ENCODE measurements at places on chromosomes 2 and 18. TPM values are rescaled to one million over a fixed set of nuclear protein-coding genes. Genes with fewer than 3 reads are reported as not detected.

GRCh38 chr2:239236043-239236807, 164.6 kb downstream of the HDAC4 start:
- no peak for DNase-seq

GRCh38 chr18:57219964-57220363, 73.1 kb downstream of the BOD1L2 start:
- no peak for DNase-seq

DNA sequence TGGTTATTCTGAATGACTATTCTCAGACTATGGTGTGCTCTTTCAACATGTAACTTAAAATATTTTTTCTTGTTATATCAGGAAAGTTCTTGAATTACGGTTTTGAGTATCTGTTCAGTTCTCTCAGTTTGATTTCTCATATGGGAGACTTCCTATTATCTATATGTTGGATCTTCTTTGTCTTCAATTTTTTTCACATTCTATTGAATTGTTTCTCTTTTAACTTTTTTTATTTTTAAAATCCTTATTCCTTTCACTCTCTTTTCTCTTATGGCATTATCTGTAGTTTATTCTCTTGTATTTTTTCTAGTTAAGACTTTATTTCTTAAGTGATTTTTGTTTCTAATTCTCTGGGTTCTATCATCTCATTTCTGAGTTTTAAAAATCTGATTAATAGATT, 252.8 kb upstream of the STON1 start:
- DNase-seq, result no peak

- DNase-seq, result no peak
Observed at GRCh38 chr2:55165626-55166025, 66.5 kb downstream of the CLHC1 start.

- DNase-seq, result no peak
Observed at GRCh38 chr2:46471-47345, at the start of gene FAM110C. Gene FAM110C (minus strand): TSS chr2:46505. CDS start chr2:46385, 120 bp downstream.

DNA sequence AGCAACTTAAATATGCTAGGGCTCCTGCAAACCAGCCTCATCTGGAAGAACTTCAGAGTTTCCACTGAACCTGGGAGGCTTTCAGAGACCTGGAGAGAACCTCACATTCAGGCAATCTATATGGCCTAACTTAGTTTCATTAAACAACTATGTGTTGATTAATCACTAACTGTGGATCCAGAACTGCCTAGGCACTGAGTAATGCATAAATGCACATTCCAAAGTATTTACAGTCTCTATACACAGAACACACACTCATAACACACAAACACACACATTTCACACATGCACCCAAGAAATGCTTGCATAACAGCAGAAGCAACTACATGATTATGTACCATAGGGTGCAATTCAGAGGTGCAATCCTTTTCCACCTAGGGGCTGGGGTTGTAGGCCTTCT, 552.8 kb downstream of the BCL11A start:
- DNase-seq, result no peak

GRCh38 chr2:204115137-204116056, 178.8 kb downstream of the ICOS start:
- no peak for DNase-seq

DNA sequence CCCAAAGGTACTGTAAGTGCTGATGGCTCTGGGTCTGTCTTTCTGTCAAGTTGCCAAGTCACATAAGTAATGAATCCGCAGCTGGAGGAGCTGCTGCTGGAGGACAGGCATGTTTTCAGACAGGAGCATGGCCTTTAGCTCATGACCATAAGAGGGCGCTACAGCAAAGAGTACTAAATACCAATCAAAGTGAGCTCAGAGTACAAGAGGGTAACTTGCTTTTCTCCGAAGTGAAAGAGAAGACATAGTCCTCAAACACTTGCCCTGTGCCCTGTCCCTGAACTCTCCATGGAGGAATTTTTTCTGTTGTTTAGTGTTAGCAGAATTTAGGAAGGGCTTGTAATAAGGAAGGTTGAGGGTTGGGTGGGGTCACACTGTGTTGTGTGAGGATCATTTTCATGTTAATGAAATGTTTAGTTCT, 58.0 kb upstream of the EML6 start:
- DNase-seq, result peak; percentile 41

DNA sequence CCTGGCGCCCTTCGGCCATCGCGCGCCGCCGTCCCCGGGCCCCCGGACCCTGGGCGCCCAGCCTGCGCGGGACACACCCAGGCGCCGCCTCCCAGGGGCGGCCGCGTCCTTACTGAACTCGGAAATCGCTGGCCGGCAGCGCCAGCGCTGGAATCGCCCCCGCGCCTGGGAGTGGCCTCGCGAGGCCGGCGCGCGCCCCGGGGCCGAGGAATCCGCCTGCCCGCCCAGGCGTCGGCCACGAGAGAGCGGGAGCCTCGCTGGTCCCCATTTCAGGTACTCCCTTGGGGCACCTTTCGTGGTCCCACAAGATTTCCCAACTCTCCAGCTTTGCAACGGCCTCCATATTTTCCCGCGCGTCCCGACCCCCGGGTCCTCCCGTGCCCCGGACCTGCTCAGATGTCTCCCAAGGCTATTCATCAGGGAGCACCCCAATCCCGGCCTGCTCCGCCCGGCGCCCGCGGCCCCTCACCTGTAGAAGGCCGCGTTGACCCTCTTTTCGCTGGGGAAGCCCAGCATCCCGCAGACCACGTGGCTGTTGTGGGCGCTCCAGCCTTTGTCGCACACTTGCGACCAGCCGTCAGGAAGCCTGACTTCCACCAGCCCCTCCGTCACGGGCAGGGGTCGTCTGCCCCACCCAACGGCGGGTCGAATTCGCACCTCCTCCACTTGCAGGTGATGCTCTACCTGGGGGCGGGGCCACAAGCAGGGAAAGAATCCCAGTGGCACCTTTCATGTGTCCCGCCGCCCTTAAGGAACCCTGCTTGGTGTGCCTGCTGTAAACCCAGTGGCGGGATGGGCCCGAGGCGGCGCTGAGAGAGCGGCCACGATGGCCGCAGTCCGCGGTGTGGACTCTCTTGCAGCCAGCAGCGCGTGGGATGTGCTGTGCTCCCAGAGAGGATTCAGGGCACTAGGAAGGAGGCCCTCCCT, 4.6 kb downstream of the LOXL3 start:
- no peak for DNase-seq

GRCh38 chr2:43191947-43192516, 34.4 kb downstream of the ZFP36L2 start:
- no peak for DNase-seq

GRCh38 chr2:109351164-109351756, 222.3 kb downstream of the SH3RF3 start:
- DNase-seq, result no peak

DNA sequence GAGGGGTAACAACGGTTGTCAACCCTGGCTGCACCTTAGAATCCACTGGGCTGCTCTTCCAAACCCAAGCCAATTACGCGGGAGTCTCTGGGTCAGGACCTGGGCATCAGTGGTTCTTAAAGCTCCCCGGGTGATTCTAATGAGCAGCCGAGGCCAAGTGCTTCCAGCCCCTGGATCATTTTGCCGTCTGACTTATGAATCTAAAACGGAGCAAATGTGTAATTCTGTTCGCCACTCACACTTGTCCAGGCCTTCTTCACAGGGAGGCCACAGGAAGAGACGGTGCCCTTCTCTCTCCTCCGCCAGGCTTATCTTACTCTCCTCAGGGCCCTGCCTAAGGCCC, 78.5 kb downstream of the MCFD2 start:
- DNase-seq, result no peak

- no peak for DNase-seq
Observed at GRCh38 chr2:216689397-216689796, 6.0 kb downstream of the IGFBP5 start.

GRCh38 chr2:172736424-172737174, 954 bp downstream of the RAPGEF4 start:
- no peak for DNase-seq

DNA sequence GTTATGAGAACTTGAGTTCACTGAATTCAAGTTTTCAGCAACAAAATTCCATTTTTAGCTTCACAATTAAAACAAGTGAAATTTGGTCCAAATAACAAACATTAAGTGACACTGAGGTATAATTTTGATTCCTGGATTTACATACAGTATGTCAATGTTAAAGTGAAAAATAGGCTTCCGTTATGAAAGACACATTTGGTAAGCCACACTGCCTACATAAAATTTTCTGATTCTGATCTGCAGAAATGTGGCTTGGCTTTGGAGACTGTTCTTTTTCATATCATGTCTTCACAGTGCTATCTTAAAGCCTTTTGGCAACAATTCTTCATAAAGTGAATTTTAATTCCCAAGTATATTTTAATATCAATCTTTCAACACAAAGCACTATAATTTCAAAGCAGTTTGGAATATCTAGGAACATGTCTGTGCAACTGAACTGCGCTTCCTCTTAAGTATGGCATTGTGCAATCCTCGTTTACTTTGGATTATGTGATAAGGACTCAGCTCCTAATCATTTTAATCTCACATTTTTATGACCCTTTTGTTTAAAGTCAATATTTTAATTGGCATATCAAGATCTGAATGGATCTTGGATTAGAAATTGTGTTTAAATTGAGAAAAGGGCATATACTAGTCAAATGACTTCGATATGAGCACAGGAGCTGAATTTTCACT, 60.0 kb downstream of the RBMS1 start:
- DNase-seq, result no peak

DNA sequence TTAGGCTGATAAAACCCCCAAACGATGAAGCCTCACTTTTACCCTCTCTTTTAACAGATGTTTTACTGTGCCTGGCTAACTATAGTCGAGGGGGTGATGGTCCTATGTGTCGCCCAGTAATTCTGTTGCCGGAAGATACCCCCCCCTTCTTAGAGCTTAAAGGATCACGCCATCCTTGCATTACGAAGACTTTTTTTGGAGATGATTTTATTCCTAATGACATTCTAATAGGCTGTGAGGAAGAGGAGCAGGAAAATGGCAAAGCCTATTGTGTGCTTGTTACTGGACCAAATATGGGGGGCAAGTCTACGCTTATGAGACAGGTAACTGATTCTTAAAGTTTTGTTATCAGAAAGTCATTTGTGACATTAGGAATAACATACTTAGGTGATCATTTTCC, 20.4 kb downstream of the MSH6 start:
- DNase-seq, result no peak

DNA sequence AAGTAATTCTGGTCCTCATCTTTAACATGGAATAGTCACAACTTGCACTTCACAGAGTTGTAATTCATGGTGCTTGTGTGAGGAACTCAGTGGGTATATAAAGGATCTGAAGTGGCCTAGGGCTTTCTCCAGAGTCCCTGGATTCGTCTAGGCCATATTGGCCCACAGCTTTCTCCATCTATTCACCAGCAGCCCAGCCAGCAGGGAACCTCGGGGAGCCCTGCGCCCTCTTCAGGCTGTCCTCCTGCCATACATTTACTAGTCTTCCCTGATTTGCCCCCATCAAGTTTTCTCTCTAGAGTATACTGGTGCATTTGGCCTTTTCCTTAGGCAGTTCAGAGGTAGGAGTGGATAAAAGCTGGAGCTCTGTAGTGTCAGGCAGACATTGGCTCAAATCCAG, 278.3 kb downstream of the MYCN start:
- DNase-seq, result no peak

DNA sequence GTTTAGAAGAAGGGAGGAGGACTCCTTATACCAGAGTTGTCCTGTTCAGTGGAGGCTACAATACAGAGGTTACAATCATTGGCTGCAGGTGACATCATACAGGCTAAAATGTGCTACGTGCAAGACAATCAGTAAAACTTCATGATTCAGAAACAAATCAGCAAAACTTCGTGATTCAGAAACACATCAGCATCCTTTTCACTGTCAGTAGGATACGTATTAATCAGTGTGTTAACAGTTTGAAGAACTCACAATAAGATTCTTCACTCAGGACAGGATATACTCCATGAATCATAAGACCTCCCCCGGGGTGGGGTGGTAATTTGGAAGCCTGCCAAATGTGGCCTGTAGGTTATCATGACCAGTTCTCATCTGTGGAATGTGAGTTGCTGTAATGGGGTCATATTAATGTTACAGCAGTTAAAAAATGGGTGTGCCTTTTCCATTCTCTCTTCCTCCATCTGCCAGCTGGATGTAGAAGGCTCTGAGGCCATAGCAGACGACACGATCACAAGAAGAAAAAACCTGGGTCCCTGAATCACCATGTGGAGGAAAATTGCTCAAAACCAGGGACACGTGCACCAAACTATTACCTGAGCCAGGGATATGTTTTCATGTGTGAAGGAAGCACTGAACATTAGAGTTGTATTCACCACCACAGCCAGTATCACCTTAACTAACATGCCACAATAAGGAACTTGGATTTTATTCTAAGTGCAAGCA, 134.8 kb upstream of the CREB1 start:
- no peak for DNase-seq

DNA sequence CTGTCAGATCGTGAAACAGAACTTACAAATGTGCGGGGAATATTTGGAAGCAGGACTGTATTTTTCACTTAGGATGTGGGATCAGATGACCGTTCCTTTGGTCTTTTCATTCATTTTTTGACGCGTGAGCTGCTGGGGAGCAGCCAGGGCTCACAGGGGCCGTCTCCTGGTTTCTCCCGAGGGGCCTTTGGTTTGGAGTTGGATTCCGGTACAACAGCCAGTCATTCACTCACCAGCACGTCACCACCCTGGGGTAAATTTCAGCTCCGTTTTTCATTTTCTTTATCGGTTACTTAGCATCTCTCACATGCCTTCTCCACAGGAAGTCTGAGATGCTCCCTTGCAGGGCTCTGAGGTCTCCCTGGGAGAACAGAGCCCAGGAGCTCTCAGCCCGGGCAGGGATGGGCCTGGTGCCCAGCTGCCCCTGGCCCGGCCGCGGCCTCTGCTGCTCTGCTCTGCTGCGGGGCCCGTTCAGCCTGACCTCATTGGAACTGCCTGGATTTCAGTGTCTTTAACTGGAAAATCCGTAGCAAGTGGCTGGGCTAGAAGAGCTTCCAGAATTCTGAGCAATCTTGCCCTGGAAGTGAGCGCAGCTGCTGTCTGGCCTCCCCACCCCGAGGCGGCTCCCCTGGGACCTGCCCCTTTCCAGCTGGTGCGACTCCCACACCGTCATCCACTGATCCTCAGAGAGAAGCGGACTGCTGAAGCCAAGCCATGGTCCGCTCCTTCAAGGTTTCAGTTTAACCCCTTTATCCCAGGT, 335.6 kb downstream of the EIPR1 start:
- DNase-seq, result peak; percentile 13

Gene FRZB
- 24.1 TPM for polyA plus RNA-seq

Gene SERPINB3
- polyA plus RNA-seq, result not detected

Gene ZCCHC2
- 8.7 TPM for polyA plus RNA-seq

Gene MATN3
- polyA plus RNA-seq, result 1.6 TPM

Gene ACMSD
- 0.44 TPM for polyA plus RNA-seq

Gene DLX1
- polyA plus RNA-seq, result 0.35 TPM

Gene SPRED2
- polyA plus RNA-seq, result 27.9 TPM

Gene GDF7
- polyA plus RNA-seq, result 0.66 TPM

Gene PIEZO2
- polyA plus RNA-seq, result 31.0 TPM
